ENCODE measurements at places on chromosomes 13 and 19.
A peak's percentile ranks its signal among the peaks of the same experiment; 100 is the strongest.

DNA sequence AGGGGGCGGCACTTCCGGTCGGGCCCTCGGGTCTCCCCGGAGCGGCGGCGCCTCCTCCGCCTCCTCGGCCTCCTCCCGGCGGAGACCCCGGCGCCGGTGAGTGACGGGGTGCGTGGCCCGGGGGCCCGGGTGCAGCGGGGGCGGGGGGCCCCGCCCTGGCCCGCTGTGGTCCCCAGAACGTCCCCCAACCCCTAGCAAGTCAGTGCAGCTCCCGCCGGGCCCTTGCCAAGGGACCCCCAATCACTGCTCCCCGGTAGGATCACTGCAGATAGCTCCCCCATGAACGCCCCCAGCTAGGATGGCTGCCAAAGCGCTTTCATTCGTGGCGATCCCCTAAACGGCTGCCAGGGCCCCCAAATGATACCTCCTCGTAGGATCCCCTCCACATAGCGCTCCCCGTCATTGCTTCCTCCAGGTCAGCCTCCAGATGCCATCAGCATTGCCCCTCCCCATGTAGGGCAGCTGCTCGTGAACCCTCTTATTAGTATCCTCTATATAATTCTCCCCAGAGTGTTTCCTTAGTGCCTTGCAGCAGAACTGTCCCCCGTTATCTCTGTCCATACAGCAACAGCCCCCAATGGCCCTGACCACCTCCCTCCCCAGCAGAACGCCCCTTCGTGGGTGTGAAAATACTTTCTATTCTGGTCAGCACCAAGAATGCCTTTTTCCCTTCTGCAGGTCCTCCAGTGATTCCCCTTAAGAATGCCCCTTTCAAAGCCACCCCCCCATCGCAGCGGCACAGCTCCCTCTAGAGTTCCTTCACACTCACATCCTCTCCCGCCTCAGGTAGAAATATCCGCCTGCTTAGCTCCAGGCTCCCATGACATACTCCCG, at the start of gene ZNF865:
Gene ZNF865, plus strand, starts transcription at position 11 of the 834 bp plus-strand sequence. CDS start 7,972 bp downstream, outside the sequence.
- DNase-seq, result peak; percentile 85

- DNase-seq, result no peak
Observed at GRCh38 chr13:34803756-34804155, 138.3 kb upstream of the NBEA start.

DNA sequence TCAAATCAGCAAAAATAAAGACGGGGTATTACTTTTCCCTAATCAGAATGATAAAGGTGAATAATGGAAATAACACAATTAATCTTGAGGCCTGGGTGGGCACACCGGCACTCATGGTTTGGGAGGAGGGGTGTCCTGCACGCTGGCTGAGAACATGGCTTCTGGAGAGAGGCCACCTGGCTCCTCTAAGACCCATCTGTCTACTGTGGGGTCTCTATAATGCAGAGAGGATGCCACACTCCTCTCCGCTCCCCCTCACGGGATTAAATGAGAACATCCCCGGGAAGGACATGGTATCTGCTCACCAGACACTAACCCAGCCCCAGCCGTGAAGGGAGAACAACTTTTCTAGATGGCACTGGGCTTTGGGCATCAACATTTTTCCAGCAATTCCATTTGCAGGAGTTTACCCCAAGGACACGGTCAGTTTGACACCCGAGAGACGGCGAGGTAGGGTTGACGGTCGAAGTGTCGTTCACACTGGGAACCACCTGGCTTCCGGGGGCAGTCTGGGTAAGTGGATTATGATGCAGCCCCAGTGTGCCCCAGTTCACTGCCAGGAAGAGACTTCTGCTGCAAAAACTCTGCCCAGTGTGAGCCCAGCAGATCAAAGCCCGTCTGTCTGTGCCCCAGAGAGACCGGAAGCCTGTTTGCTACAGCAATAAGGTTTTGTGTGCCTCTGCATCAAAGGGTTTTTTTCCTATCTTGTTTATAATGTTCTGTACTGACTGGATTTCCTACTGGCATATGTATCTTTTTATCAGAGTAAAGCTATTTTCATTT, 56.6 kb downstream of the CEBPG start:
- DNase-seq, result no peak

GRCh38 chr13:113157206-113157928, 1.1 kb upstream of the PROZ start:
- peak; percentile 20 for DNase-seq

DNA sequence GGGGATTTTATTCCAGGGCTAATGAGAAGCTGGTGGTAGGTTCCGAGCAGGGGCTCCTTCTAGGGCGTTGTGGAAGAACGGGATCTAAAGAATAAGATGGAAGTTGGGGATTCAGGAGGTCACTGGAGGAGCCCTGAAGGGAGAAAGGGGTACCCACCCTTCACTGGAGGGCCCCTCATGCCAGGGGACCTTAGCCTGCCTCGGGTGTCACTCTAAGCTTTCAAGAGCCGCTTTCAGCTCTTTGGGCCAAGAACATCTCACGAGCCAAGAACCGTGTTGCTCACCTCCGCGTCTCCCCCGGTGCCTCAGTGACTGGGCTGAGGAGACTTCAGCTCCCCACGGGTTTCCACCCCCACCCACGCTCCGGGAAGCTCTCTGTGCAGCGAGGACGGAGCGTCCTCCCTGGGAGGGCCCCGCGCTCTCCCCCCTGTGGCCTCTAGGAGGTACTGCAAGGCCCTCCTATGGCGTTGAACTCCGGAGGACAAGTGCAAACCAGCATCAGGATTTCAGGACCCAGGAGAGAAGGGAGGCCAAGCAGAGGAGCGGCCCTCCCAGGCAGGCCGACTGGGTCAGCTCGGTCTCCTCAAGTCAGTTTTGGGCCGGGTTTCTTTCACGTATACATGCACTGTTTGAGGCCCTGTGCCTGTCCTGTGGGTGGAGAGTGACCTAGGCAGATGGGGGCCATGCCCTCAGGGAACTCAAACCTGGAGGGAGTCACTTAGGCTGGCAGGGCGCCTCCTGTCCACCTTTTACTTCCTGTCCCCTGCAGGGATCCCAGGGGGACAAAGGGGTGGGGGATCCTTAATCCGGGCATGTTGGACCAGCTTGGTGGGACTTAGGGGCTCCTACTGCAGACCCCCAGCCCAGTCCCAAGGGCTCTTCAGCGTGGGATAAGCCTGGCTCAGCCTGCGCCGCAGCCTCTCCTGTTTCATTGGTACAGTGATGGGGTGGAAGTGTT, 5.1 kb upstream of the KRTDAP start:
- DNase-seq, result peak; percentile 76

DNA sequence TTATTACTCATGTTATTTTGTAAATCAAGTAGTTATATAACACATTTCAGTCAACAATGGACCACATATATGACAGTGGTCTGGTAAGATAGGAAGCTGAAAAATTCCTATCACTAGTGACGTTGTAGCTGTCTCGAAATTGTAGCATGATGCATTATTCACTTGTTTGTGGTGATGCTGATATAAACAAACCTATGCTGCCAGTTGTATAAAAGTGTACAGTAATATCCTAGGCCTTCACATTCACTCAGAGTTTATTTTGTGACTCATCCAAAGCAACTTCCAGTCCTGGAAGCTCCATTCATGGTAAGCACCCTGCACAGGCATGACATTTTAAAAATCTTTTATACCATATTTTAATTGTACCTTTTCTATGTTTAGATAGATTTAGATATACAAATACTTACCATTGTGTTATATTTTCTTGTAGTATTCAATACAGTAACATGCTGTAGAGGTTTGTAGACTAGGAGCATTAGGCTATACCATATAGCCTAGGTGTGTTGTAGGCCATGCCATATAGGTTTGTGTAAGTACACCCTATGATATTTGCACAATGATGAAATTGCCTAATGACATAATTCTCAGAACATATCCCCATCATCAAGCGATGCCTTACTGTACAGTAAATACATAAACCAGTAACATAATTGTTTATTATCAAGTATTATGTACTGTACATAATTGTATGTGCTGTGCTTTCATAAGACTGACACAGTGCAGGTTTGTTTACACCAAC, 49.3 kb downstream of the IFT88 start:
- no peak for DNase-seq

DNA sequence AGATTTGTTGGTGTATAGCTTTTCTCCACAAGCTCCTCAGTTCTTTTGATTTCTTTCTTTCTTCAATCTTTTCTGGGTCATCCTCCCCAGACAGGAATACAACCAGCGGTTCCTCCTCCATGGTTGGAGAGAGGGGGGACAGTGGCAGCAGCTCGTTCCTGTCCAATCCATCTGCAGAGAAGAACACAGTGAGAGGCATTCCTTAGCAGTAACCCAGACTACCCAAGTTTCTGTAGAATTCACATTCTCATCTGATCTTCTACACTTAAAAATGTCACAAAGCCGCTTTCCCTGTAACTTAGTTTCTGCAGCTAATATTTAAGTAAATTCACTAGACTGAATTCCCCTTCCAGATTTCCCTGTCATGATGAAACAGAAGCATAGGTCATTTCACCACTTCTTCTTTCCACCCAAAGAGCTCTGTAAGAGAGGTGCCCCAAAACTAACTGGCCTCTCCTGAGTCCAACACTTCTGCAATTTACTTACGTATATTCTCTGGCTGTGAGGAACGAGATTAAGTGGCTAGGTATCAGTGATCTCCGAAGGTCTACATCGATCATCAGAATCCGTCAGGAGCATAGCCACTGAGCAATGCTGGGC, 171.9 kb downstream of the TBC1D4 start:
- no peak for DNase-seq

DNA sequence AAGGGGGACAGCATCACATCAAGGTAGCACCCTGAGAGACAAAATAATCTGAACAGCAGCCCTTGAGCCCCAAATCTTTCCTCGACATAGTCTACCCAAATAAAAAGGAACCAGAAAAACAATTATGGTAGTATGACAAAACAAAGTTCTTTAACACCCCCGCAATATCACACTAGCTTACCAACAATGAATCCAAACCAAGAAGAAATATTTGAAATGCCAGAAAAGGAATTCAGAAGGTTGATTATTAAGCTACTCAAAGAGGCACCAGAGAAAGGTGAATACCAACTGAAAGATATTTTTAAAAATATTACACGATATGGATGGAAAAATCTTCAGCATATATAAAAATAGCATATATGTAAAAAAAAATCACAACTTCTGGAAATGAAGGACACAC, 252.9 kb upstream of the SLITRK6 start:
- DNase-seq, result no peak

GRCh38 chr13:106407338-106407737, 128.1 kb downstream of the EFNB2 start:
- DNase-seq, result no peak

DNA sequence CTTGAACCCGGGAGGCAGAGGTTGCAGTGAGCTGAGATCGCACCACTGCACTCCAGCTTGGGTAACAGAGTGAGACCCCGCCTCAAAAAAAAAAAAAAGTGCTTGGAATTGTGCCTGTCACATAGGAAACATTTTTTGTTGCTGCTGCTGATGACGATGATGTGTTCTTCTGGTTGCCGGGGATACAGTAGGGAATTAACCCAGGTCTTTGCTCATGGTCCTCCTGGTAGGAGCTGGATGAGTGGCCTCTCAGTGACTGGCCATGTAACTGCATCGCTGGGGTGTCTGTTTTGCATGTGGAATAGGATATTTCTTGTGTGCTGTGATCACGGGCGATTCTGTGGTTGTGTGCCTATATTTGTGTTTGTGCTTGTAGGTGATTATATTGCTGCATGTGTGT, 4.7 kb upstream of the CNFN start:
- no peak for DNase-seq

DNA sequence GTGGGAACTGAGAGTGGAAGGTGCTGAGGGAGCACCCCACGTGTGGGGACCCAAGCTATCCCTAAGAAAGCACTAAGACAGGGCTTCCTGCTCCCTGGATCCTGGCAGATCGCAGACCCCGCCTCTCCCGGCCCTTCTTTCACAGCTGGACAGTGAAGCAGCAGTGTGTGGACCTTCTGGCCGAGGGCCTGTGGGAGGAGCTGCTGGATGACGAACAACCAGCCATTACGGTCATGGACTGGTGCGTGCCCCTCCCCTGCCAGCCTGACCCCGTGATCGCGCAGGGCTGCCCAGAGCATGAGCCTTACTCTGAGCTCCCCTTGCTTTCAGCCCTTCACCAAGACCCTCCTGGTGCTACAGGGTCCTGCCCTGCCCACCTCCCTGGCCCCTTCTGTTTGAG, 2.3 kb downstream of the NCCRP1 start:
- peak; percentile 61 for DNase-seq

DNA sequence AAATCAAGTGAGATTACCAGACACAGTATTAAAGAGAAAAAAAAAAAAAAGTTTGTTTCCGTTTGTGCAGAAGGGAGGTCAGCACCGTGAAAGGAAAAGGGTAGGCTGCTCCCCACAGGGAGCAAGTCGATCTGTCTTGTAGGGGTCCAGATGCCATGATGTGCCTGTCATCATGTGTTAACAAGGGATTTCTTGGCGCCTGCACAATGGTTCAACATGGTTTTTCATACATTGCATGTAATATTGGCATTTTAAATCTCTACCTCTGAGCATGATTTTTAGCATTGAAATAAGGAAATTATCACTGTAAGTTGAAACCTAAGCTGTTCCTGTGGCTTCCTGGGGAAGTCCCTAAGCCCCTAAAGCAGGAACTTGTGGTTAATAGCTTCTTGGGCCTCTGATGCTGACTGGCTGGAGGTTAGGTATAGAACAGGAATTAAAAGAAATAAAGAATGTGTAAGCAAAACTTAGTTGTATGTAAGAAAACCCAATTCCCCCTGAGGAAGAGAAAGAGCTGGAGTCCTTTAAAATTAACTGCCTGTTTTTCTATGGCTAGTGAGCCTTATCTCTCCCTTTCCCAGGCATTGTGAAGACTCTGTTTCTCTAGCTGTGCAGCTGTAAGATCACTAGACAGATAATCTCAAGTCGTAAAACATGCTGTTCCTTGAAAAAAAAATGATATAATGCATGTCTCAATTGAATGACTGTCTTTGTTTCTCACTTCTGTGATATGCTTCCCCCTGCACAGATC, 7.4 kb upstream of the FCGBP start:
- DNase-seq, result no peak

DNA sequence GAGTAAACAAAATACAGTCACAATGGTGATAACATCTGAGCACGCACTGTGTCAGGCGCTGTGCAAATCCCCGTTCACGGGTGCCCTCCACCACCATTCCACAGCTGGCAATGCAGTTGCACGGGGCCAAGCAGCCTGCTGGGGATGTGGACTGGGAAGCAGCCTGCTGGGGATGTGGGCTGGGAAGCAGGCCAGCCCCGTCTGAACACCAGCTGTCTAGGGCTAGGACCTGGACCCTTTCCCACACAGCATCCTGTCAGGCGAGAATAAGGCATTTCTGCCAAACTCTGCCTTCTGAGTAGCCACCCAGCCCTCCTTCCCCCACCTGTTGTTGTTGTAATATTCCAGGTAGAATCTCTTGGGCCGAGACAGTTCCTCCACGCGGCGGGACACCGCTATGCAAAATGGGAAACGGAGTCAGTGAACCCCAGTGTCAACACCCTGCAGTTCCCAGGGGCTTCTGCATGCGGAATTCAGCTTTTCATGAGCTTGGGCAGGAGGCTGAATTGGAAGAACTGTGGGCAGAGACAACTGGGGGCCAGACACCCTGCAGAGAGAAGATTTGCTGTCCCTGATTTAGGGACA, 27.8 kb upstream of the MIER2 start:
- no peak for DNase-seq

- DNase-seq, result no peak
Observed at GRCh38 chr13:98368019-98368418, 190.9 kb upstream of the RNF113B start.

Measured in H9 (cell line).